ENCODE measurements at places on chromosomes 16 and 17. TPM values are rescaled to one million over a fixed set of nuclear protein-coding genes. Genes with fewer than 3 reads are reported as not detected.
A peak's percentile ranks its signal among the peaks of the same experiment; 100 is the strongest.

DNA sequence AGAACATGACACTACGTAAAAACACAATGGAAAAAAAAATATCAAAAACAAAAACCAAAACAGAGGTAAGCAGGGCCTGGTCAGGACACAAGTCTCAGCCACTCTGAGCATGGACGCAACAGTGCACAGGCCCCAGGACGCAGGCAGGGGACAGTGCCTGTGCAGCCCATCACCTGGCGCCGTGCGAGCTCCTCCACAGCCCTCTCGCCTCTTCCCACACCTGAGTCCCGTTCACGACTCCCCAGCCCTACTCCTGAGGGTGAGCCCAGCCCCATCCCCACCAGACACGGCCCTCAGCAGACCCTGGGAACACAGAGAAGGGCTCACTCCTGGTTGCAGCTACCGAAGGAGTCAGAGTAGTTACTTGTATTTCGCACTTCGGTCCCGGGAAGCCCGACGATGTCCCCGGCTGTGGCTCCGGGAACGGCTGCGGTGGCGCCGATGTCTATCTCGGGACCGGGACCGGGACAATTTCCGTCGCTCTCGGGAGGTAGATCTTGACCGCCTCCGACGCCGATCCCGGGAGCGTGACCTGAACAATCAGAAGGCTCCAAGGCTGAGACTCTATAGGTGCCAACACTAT is 9.4 kb downstream of the HBQ1 start:
- peaks cover 62% of the 10 kb centered on the region for H3K36me3 ChIP-seq
- H3K27me3 ChIP-seq = no peaks in the 10 kb centered on the region
- no peak for DNase-seq
- H3K27ac ChIP-seq = no peak overlapping the region

- H3K4me1 ChIP-seq = no peaks in the 10 kb centered on the region
- H3K27me3 ChIP-seq = no peaks in the 10 kb centered on the region
- H3K36me3 ChIP-seq = peaks cover 9% of the 10 kb centered on the region
- no peak overlapping the region for H3K4me3 ChIP-seq
Measured at GRCh38 chr17:81570964-81571363, 18.8 kb upstream of the FAAP100 start.

DNA sequence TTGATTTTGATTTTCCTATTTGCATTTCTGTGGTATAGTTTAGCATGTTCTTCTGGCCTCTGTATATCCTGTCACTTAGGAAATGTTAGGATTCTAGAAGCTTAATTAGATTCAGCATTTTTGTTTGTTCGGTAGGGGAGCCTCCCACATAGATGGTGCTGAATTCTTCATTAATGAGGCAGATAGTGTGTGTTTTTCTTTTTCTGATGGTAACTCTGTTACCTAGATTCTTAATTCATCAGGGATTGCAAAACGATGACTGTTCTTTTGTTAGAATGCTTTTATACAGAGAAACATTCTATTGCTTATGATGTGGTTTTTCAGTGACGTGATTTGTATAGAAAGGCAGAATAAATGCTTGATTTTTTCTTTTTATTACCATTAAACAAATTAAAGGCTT is 19.0 kb downstream of the BANP start:
- H3K4me1 ChIP-seq = peaks cover 1% of the 10 kb centered on the region
- H3K36me3 ChIP-seq = no peaks in the 10 kb centered on the region
- no peaks in the 10 kb centered on the region for H3K27me3 ChIP-seq
- DNase-seq = no peak
- H3K27ac ChIP-seq = no peak overlapping the region

TEKT1 gene
- polyA plus RNA-seq = not detected

GRCh38 chr16:50269061-50269705 is 2.8 kb downstream of the ADCY7 start:
- H3K4me1 ChIP-seq = peaks cover 7% of the 10 kb centered on the region
- DNase-seq = no peak
- H3K4me3 ChIP-seq = no peak overlapping the region
- no peaks in the 10 kb centered on the region for H3K36me3 ChIP-seq
- no peaks in the 10 kb centered on the region for H3K27me3 ChIP-seq

DNA sequence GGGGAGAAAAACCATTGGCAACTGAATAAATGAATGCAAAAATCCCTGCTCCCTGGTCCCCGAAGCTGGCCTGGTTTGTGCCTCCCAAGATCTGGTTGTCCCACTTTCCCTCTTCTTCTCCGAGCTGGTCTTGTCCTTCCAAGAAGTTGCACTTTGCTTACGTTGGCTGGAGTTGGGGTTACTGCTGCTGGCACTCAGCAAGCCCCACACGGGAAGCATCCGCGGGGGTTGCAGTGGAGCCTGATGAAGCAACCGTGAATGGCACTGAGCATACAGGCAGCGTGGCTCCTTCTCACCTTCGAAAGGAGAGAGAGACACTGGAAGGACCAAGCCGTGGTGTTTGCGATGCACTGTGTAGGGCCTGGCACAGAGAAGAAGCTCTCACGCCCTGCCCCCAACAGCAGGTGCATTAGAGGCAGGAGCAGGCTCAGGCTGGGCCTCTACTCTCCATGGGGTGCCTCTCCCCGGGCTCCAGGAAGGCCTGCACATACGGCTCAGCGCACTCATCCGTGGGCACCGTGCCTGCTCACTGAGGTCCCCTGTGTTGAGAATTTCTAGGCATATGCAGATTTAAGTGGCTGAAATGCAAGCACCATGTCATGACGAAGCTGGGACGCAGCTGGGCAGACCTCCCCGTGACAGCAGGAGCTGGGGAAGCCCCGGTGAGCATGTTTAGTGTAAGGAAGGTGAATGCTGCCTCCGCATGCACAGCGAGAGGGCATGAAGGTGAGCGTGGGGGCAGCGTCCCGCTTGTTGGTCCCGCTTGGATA is 12.1 kb downstream of the CA5A start:
- H3K27ac ChIP-seq = no peak overlapping the region
- DNase-seq = no peak
- no peaks in the 10 kb centered on the region for H3K27me3 ChIP-seq
- no peak overlapping the region for H3K4me3 ChIP-seq
- no peaks in the 10 kb centered on the region for H3K4me1 ChIP-seq

ASIC2 gene
- 0.37 TPM for polyA plus RNA-seq

- H3K36me3 ChIP-seq = peaks cover 5% of the 10 kb centered on the region
- H3K4me3 ChIP-seq = no peak overlapping the region
- no peak overlapping the region for H3K27ac ChIP-seq
- no peak for DNase-seq
- H3K4me1 ChIP-seq = no peaks in the 10 kb centered on the region
- H3K27me3 ChIP-seq = no peaks in the 10 kb centered on the region
Measured at GRCh38 chr17:80315517-80316182, 55.0 kb downstream of the RNF213 start.

DNA sequence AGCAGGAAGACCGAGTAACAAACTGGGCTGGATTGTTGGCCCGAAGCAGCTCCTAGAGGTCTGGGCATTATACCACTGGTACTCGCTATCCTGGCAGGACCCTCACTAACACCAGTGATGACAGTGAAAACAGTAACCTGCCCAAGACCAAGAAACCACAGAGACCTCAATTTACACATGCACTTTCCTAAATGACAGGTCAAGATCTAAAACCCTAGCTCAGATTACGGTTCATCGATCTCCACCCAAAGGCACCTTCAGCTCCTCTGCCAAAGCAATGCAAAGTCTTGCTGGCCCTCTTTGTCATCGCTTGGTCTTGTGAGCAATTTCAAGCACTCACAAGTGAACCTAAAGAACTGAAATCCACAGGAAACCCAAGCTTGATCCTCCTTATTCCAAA is 1.5 kb downstream of the PIP4K2B start:
- peak overlapping the region; percentile 96 for H3K4me3 ChIP-seq
- H3K27me3 ChIP-seq = no peaks in the 10 kb centered on the region
- no peak for DNase-seq
- no peak overlapping the region for H3K27ac ChIP-seq

DNA sequence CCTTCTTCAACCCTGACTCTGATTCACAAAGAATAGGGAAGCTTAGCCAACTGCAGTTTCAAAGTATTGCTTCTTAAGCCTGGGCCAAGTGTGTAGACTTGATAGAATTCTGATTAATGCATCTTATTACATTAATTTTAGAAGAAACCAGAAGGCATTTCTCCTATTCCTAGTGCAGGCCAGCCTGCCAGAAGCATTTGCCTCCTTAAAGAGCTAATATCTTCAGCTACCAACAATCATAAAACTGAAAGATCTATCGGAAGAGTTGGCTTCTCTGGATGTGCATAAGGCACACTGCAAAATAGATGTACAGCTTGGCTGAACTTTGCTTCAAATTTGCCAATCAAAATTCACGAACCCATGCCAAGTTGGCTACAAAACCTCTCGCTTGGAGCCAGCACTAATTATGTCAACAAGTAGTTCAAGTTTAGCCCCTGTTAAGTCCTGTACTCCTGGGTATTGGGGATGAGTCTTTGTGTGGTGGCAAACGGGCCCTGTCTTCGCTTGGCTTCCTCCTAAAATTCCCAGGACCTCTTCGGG is 717.8 kb downstream of the WWOX start:
- H3K27ac ChIP-seq = no peak overlapping the region
- H3K4me3 ChIP-seq = no peak overlapping the region
- no peaks in the 10 kb centered on the region for H3K27me3 ChIP-seq

HSPB9 gene
- 0.26 TPM for polyA plus RNA-seq

- no peak overlapping the region for H3K27ac ChIP-seq
- no peak overlapping the region for H3K4me3 ChIP-seq
- H3K4me1 ChIP-seq = peaks cover 18% of the 10 kb centered on the region
- no peaks in the 10 kb centered on the region for H3K36me3 ChIP-seq
- no peaks in the 10 kb centered on the region for H3K27me3 ChIP-seq
Measured at GRCh38 chr16:58018803-58019202, 6.8 kb upstream of the MMP15 start.

DNA sequence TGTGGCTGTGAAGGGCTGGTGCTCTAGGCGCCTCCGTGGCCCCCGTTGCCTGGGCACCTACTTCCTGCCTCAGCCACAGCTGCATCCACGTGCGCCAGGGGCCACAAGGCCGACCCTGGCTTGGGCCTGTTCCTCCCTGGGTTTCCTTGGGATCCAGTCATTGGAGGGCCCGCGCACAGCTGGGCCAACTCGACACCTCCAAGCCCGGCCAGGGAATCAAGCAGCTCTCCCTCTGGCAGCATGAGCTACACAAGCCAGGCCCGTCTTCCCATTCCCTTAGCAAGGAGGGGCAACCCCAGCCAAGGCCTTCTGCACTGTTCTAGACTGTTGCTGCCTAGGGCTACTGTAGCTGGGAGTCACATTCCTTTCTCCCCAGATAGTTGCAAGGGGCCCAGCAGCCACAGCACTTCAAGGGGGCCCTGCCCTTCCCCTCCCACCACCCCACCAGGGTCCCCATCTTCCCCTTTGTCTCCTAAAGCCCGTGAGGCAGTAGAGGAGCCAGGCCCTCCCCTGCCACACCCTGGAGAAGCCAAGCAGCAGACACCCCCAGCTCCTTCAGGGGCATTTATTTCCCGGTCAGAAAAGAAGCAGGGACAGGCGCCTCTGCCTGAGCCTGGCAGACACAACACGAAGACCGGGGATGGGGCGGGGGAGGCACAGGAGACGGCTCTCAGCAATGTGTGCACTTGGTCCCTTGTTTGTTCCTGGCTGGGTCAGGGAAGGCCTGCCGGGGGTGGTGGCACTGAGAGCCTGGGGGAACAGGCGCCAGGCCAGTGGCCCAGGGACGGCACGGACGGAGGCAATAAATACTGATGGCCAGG is 3.8 kb downstream of the ARHGDIA start:
- DNase-seq = peak; percentile 73
- no peaks in the 10 kb centered on the region for H3K27me3 ChIP-seq
- H3K27ac ChIP-seq = peak overlapping the region; percentile 91
- H3K4me1 ChIP-seq = peaks cover 12% of the 10 kb centered on the region
- no peak overlapping the region for H3K4me3 ChIP-seq
- 0 out of 2 replicates have a peak, but pooled peaks cover 6% of the 10 kb centered on the region for H3K36me3 ChIP-seq

- H3K36me3 ChIP-seq = no peaks in the 10 kb centered on the region
- H3K4me3 ChIP-seq = no peak overlapping the region
- H3K27ac ChIP-seq = no peak overlapping the region
- no peak for DNase-seq
- no peaks in the 10 kb centered on the region for H3K27me3 ChIP-seq
- peaks cover 12% of the 10 kb centered on the region for H3K4me1 ChIP-seq
Measured at GRCh38 chr17:8941980-8942622, 23.4 kb downstream of the PIK3R5 start.

GRCh38 chr16:65727534-65728137 is 605.8 kb upstream of the CDH11 start:
- H3K4me1 ChIP-seq = peaks cover 40% of the 10 kb centered on the region
- H3K27ac ChIP-seq = no peak overlapping the region
- no peaks in the 10 kb centered on the region for H3K36me3 ChIP-seq
- no peaks in the 10 kb centered on the region for H3K27me3 ChIP-seq

GRCh38 chr16:63192980-63193379 is 1156.7 kb upstream of the CDH8 start:
- H3K4me1 ChIP-seq = 0 out of 2 replicates have a peak, but pooled peaks cover 5% of the 10 kb centered on the region
- no peak overlapping the region for H3K27ac ChIP-seq
- H3K4me3 ChIP-seq = no peak overlapping the region
- no peaks in the 10 kb centered on the region for H3K27me3 ChIP-seq
- no peak for DNase-seq

DNA sequence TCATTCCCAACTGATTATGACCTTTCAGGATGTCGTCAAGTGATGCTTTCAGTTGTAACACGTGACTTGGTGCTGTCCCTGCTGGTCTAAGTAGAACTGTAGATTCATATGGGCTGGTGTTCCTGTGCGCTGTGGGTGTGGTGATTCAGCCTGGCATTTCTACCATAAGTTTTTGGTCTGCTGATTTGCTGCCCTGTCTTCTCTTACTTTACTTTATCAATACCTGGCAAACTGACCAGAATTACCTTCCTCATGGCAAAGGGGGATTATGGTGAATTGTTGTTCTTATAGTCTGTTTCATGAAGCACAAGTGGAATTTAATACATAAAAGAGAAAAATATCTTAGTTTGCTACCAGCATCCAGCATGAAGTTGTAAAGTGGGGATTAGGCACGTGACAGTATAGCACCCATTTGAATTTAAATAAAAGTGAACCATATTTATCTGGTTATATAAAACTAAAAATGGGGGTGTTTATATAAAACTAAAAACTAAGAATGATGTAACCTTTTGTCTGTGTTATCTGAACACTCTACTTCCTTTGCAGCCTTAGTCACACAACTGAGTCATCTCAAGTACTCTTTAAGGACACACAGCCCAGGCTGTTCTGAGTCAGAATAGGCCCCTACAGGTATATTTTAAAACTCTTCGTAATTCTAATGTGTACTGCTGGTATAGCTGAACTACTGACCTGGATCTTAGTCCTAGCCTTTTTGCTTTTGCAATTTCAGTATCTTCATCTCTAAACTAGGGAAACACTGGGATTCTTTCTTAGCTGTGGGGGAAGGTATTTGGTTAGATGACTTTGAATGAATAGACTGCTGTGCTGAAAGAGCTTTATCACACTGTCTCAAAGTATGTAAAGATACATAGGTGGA is 28.3 kb downstream of the TTC19 start:
- peaks cover 55% of the 10 kb centered on the region for H3K36me3 ChIP-seq
- no peak for DNase-seq
- peak overlapping the region; percentile 55 for H3K27ac ChIP-seq
- no peak overlapping the region for H3K4me3 ChIP-seq
- H3K27me3 ChIP-seq = no peaks in the 10 kb centered on the region

TBC1D3 gene
- polyA plus RNA-seq = not detected
